SJSA1 (cell line): ENCODE measurements at places on chromosomes 3 and 15.
A peak's percentile ranks its signal among the peaks of the same experiment; 100 is the strongest.

DNA sequence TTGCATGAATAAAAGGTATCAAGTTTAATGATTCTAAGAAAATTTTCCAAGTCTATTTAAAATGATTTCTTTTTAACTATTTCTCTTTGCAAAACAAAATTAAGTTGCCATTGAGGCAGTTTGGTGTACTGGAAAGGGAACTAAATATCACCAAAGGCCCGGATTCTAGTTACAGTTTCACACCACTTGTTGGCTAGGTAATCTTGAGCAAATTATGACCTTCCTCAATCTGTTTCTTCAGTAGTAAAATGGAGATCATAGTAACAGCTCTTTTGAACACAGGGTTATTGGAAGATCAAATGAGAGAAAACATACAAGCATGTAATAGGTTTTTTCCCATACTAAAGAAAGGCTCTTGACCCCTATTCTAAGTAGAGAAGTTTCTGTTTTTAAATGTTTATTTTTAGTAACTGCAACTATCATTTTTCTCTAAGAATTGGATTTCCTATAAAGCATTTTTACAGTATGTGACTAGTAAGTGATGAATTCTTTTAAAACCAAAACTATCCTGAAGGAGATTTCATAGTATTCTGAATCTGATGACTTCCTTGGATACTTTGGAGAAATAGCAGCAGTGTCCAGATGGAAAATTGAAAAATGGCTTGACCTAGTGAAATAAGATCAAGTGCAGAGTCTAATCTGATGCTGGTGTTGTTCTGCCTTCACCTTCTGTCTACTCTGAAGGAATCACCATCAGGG lies 15.7 kb downstream of the SCAANT1 start:
- DNase-seq, result no peak

DNA sequence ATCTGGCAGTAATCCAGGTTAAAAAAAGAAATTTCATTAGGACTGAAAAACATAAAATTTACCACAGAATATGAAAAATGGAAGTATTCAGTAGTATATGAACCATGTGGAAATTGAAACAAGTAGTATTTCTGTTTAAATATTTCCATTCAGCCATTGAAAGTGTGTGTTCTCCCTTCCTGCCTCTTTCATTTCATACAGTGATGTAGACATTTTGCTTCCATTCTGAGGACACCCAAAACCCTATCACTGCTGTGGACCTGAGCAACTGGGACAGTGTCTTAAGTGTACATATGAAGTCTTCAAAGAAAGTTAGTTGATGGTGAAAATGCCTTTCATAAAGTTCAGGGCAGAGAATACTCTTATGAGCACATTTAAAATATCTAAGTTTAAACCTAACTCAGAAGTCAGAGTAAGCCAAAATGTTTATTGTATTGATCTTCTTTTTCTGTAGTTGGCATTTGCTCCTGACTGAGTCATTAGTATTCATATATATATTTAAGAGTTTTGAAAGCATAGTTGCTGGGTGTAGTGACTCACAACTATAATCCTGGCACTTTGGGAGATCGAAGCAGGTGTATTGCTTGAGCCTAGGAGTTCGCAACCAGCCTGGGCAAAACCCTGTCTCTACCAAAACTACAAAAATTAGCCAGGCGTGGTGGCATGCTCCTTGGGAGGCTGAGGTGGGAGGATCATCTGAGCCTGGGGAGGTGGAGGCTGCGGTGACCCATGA lies 198.8 kb downstream of the KLHL25 start:
- no peak for DNase-seq

GRCh38 chr3:14542656-14543055 lies 2.5 kb upstream of the GRIP2 start:
- no peak for DNase-seq

- no peak for DNase-seq
These were observed 88.8 kb upstream of the RARB start for GRCh38 chr3:25339225-25339624.

GRCh38 chr3:195179776-195180489 lies 91.0 kb downstream of the XXYLT1 start:
- DNase-seq, result no peak

DNA sequence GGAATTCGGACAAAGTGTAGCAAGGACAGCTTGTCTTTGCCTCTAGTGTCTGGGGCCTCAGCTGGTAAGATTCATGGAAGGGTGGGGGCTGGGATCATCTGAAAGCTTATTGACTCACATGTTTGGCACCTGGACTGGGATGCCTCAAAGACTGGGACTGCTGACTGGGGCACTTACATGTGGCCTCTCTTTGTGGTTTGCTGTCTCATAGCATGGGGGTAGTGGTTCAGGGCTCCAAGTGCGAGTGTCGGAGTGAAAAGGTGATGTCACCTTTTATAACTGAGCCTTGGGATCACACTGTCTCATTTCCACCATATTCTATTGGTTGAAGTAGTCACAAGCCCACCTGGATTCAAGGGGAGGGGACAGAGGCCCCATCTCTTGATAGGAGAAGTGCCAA lies 6.8 kb downstream of the MFSD1 start:
- peak; percentile 55 for DNase-seq

DNA sequence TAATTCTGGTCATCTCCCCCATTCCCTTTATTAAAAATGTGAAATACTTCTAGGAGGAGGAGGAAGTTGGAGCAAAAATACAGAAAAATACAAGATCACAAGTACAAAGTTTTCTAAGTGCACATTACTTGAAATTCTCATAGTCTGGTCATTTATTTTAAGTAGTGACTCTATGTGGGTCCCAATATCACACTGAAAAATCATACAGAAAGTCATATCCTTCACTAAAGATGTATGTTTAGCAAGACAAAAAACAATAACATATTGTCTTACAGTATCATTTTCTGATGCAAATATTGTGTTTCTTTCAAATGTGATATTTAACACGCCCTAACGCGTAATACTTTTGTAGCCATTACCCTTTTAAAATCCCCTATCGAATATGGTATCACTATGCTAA lies 2.5 kb downstream of the ALDH1A2 start:
- no peak for DNase-seq

GRCh38 chr15:78960308-78960707 lies 15.5 kb upstream of the CTSH start:
- DNase-seq, result no peak

DNA sequence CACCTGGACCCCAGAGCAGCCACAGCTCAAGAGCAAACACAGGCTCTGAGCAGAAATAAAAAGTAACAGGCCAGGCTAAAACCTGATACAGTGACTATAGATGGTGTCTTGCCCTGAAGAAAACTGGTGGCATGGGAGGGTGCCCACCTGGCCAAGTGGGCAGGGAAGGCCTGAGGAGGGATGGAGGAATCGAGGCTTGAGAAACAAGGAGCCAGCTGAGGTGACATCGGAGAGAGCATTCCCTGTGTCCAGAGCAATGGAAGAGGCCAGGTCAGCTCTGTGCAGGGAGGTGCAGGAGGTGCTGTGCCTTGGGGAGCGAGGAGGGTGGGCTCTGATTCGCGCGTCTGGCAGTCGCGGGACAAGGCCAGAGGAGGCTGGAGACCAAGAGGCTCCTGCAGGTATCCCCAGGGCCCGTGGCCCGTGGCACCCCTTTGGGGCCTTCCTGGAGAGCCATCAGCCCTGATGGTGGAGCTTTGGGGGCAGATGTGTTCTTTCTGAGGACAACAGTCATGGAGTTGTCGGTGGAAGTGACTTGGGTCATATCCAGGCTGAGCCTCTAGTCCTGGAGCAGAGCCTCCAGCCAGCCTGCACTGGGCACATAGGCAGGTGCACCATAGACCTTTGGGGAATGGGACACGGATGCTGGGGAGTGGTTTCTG lies 56.1 kb downstream of the PLXNA1 start:
- DNase-seq, result no peak

GRCh38 chr15:94460624-94461023 lies 229.3 kb downstream of the MCTP2 start:
- DNase-seq, result no peak

GRCh38 chr3:16203031-16203430 lies 28.6 kb downstream of the GALNT15 start:
- DNase-seq, result peak; percentile 69

DNA sequence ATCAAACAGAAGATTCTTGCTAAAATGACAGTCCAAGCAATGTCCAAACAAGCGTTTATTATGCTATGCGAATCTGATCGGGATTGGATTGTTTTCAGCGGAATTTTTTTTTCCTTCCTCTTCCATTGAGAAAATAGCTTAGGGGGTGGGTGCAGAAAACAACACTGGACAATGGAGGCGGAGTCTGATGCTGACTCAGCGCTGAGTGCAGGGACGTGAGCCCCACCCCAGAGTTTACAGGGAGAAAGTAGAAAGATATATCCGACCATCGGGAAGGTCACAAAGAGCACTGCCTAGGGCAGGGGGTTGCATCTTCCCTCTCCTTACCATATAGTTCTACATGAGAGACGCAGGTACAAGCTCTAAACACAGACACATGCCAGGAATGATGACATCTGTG lies 117.0 kb downstream of the FOXP1 start:
- DNase-seq, result peak; percentile 21

DNA sequence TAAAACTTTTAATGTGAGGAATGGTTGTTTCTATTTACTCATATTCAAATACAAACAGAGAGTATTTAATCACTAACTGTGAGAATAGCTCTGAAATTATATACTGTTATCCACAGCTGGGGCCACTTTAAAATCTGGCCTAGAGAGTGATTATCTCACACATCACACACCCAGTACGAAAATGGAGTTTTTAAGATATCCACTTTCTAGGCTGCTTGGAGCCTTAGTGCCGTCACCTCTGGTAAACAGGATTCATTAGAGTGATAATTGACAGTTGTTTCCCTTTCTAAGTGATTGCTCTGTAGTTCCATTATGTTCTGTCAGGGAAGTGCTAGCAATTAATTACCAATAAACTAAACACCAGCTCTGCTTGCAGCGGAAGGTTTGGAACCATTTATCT lies 942.4 kb downstream of the FHIT start:
- DNase-seq, result no peak

DNA sequence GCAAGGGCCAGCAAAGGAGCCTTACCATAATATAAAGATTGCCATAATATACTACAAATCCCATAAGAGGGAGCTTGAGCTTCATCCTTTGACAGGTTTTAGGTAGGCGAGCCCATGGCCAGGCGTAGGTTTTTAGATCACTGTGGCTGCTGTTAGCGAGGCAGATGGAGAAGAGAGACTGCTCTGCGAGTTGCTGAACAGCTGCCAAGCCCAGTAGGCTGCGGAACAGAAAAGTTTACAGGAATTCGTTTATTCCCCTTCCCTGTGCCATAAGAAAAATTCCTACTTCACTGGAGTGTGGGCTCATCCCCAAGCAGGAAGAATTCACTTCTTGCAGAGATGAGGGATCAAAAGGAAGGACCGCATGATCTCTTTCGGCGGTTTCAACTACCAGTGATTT lies 30.5 kb downstream of the TMED3 start:
- no peak for DNase-seq

- peak; percentile 81 for DNase-seq
These were observed 90.7 kb downstream of the FNDC3B start for GRCh38 chr3:172129850-172130716.

- DNase-seq, result no peak
These were observed 166.4 kb upstream of the ROPN1 start for GRCh38 chr3:124158168-124158881.

- no peak for DNase-seq
These were observed 123.2 kb downstream of the PDCD6IP start for GRCh38 chr3:33921608-33922007.

- no peak for DNase-seq
These were observed 31.4 kb downstream of the CA12 start for GRCh38 chr15:63350178-63350621.

GRCh38 chr15:101052031-101052620 lies 133.0 kb downstream of the LRRK1 start:
- peak; percentile 33 for DNase-seq

GRCh38 chr3:58281069-58281468 lies 25.0 kb upstream of the RPP14 start:
- DNase-seq, result no peak

DNA sequence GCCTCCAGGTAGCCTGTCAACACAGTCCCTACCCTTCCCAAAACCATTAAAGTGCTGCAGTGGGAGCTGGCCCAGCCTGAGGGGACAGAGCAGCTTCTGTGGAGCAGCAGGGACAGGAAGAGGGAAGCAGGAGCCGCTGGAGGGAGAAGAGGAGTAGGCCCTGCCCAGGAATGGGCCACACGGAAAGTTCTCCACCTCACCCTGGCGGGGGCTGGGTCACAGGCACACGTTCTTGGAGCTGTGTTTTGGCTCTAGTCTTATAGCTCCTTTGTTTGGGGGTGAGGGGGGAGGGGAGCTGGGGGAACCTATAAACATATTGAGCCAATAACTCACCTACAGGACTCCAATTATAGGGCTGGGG lies 508.6 kb downstream of the SHQ1 start:
- DNase-seq, result no peak

DNA sequence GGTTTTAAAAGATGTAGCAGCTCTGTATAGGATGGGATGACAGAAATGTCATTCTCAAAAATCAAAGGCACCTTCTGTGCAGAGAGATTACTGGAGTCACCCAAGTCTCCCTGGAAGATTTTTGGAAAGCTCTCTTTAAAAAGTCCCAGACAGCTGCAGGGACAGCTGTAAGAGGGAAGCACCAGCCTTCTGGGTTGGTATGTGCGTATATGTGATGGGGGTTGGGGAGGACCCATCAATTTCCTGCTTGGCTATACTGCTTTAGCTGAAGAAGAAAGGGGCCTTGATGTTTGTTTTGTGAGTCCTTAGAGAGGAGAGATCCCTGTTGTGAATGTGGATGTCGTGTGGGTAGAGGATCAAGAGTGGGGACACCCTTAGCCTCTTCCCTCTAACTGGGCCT lies 5.4 kb upstream of the SEC11A start:
- DNase-seq, result no peak

DNA sequence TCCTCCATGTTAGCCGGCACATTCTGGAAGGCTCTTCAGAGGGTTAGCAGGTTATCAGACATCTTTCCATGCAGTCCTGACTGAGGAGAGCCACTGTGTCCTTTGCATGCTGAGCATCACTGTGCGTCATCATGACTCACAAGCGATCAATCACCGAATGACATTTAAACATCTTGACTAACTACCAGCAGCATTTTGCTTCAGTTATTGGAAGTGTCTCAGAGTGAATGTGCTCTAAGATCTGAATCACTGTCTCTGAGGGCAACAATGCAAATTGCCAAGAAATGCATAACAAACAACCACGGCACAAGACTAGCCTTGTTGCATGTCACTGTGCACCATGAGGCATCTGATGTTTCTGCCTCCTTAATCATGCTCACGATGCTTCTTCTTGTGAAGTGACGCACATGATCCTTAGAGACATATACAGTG lies 18.3 kb upstream of the ATP8B4 start:
- DNase-seq, result peak; percentile 65

DNA sequence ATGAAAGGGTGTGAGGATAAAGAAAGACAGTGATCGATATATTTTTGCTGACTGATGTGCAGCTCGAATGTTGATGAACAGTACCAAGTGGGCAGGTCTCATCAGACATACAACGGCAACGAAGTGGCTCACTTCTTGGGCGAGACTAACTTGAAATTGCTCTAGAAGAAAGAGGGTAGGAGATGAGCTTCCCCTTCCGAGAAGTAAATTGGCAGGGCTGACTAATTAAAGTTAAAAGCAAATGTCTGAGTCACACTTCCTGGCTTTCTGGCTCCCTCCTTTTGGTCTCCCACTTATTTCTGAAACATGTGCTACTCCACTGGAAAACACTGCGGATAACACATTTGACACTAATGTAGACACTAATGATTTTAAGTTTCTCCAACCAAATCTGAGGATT lies 228.3 kb downstream of the ABHD5 start:
- no peak for DNase-seq

GRCh38 chr3:151297429-151297828 lies 19.1 kb upstream of the P2RY14 start:
- DNase-seq, result no peak

- no peak for DNase-seq
These were observed 5.8 kb downstream of the MAP2K5 start for GRCh38 chr15:67548236-67548852.
